Right renal cortex interstitium (tissue), 3 donors: ENCODE measurements at places on chromosomes 6 and 20. TPM values are rescaled to one million over a fixed set of nuclear protein-coding genes. Genes with fewer than 3 reads are reported as not detected.

DNA sequence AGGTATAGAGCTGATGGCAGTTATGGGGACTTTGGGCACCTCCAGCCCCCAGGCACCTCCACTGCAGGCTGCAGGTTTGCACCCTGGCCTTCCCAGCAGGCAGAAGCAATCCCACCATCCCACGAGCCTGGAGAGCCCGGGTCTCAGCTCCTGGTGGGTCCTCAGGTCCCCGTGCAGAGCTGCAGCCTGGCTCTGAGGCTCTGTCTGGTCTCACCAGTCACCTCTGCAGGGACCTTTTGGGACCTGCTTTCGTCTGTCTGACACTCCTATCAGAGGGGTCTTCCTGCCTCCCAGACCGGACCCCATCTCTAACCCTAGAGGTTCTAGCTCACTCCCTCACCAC is 41.9 kb downstream of the FGD2 start:
- DNase-seq, result no peak

GRCh38 chr6:40860443-40860842 is 178.6 kb downstream of the UNC5CL start:
- no peak for DNase-seq

DNA sequence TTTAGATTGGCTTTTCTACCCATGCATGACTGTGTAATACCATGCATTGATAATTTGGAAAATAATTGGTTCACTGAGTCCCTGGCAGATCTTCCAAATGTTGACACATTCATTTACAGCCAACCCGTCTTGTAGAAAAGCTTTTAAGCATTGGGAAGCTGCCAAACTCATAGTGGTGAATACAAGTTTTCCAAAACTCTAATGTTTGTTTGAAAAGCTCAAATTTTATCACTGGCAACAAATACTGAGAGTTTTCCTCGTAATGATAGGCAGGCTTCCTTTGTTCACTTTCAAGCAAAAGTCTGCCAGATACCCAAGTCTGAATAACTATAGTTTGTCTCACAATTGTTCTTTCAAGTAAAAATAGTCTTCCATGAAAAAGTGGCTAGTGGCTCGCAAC is 143.0 kb downstream of the FIG4 start:
- no peak for DNase-seq

DNA sequence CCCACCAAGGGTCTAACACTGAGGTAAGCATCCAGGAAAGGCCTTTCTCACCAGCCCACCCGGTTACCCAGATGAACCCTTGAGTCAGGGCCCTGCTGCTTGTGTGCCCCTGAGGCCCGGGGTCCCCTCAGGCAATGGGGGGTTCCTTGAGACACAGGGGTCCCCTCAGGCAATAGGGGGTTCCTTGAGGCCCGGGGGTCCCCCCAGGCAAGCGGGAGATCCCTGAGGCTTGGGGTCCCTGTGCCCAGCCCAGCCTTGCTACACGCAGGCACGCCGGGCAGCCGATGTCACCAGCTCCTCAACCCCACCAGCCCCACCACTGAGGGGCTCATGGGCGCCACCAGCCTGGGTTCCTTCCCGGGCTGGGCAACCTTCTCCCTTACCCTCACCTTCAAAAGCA is 247.2 kb downstream of the TTLL2 start:
- DNase-seq, result no peak

DNA sequence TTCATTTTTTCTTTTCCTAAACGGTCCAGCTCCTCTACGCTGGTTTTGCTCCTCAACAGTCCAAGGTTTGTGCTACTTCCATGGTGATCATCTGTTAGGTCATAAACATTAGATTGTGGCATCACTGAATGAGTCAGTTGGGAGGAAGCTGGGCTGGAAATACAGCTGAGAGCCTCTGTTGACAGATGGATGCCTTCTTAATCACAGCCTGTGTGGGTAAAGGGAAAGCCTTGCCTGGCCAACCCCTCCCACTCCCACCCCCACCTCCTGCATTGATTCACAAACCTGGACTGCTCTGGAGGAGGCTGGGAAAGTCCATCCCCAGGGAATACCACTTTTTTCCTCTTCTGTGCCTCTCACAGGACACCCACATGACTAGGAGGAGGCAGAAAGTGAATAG is 180.6 kb upstream of the CCN2 start:
- no peak for DNase-seq

GRCh38 chr6:161265554-161265953 is 8.3 kb downstream of the AGPAT4 start:
- no peak for DNase-seq

DNA sequence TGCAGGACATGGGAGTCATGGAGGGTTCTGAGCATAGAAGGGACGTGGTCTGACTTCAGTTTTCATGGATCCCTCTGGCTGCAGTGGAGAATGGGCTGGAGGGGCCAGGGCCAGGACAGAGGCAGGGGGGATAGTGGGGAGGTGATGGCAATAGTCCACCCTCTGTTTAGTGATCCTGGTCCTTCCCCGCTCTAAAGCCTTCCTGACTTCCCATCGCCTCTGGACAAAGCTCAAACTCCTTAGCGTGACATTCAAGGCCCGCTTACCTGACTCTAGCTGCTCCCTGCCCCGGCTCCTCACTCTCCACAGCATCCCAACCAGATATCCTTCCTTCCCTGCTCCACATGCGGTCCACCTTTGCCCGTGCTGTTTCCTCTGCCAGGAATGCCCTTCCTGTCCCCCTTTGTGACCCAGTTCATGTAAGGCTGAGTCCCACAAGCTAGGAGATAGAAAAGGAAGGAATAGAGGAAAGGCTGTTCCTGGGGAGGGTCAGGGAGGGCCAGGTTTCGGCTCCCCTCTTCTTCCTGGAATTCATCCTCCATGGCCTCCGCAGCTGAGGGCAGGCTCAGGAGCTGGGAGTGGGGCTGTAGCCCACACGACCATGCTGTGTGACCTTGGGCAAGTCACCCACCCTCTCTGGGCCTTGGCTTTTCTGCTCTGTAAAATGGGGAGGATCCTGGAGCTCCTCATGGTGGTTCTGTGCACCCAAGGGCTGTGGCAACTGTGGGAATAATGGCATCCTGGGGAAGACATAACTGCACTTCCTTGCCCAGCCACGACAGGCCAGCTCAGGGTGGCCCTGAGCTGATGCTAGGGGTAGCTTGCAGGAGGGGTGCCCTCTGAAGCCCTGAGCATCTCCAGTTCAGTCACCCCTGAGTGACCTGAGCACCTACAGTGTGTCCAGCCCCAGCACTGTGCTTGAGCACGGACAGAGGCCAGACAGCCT is 116.1 kb downstream of the CEBPB start:
- DNase-seq, result no peak

GRCh38 chr6:16420337-16420714 is 181.9 kb downstream of the GMPR start:
- no peak for DNase-seq

DNA sequence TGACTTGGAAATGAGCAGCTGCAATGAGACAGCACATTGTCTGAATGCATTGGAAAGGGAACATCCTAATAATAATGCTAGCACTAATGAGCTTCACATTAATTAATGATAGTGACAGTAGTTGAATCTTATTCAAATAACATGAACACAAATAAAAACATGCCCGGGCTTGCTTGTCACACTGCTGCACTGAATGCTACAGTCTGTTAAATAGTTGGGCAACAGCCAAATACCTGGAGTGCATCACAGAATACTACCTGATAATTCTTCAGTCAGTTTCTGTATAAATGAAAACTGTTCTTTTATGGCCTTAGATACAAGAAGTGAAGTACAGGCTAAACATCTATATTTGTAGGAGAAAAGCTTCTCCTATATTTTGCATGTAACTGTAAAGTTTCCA is 458.7 kb downstream of the RNF144B start:
- no peak for DNase-seq

DNA sequence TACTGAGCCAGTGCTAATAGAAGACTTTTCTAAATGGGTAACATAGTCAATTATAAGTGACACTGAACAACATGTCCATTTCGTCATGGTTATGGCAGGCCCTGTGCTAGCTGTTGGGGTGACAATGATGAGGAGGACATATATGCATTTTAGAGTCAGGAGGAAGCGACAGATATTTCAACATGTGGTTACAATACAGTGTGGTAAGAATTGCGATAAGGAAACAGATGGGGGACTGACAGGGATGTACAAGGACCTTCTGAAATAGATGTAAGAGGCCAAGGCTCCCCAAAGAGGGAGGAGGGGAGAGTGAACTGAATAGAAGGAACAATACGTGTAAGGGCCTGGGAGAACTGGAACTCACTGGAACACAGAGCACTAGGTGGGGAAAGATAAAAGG is 11.7 kb downstream of the MMP24 start:
- no peak for DNase-seq

GRCh38 chr20:63008541-63009044 is 1.8 kb upstream of the BHLHE23 start:
- no peak for DNase-seq

- no peak for DNase-seq
These were observed 140.2 kb upstream of the RPS6KA2 start for GRCh38 chr6:166767230-166767629.

- no peak for DNase-seq
These were observed 28.5 kb upstream of the TMEM244 start for GRCh38 chr6:129889580-129889979.

GRCh38 chr20:38222231-38222922 is 38.2 kb downstream of the KIAA1755 start:
- no peak for DNase-seq

GRCh38 chr6:158706369-158706982 is 56.6 kb downstream of the SYTL3 start:
- DNase-seq, result no peak

Gene SIGLEC1
- polyA plus RNA-seq, result 0.58 TPM

Gene SMOC2
- 18.0 TPM for polyA plus RNA-seq

Gene OTOR
- not detected for polyA plus RNA-seq

Gene GLP1R
- 0.65 TPM for polyA plus RNA-seq

Gene TPX2
- polyA plus RNA-seq, result 53.8 TPM

Gene SAMHD1
- polyA plus RNA-seq, result 24.7 TPM

Gene SLC12A5
- polyA plus RNA-seq, result 1.2 TPM

Gene SMPDL3A
- 18.5 TPM for polyA plus RNA-seq

Gene HEBP2
- polyA plus RNA-seq, result 62.3 TPM
